Gastroesophageal sphincter (tissue), 4 donors: ENCODE measurements at places on chromosomes 13 and 19. TPM values are rescaled to one million over a fixed set of nuclear protein-coding genes. Genes with fewer than 3 reads are reported as not detected.

Gene GIPR
- total RNA-seq, result not detected

DNA sequence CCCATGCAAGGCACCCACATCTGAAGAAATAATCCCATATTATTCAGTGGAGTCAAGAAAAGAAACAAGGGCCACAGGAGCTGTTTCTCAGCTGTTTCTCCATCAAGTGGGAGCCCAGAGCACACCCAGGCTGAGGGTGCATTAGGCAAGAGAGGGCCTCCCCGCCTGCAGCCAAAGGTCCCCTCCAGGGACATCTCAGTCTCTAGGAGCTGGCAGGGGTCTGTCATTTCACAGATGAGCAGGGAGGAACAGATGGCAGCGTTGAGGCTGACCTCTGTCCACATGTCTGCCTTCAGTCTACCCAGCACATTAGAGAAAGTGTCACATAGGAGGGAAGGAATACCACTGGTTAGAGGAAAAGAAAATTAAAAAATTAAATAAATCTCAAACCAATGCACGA, 157.7 kb downstream of the ZNF536 start:
- no peaks in the 10 kb centered on the region for H3K27me3 ChIP-seq
- no peaks in the 10 kb centered on the region for H3K4me1 ChIP-seq
- H3K36me3 ChIP-seq, result no peaks in the 10 kb centered on the region
- no peak overlapping the region for H3K27ac ChIP-seq
- no peak overlapping the region for H3K4me3 ChIP-seq

- no peak overlapping the region for H3K4me3 ChIP-seq
- H3K36me3 ChIP-seq, result no peaks in the 10 kb centered on the region
- no peak for ATAC-seq
- no peaks in the 10 kb centered on the region for H3K27me3 ChIP-seq
- H3K27ac ChIP-seq, result no peak overlapping the region
These were observed 305.9 kb upstream of the SGCG start for GRCh38 chr13:22874839-22875238.

GRCh38 chr13:93714171-93714570, 487.6 kb downstream of the GPC6 start:
- no peak overlapping the region for H3K27ac ChIP-seq
- no peaks in the 10 kb centered on the region for H3K36me3 ChIP-seq
- H3K27me3 ChIP-seq, result no peaks in the 10 kb centered on the region
- ATAC-seq, result no peak
- H3K4me1 ChIP-seq, result no peaks in the 10 kb centered on the region

Gene ZNF253
- 7.0 TPM for total RNA-seq

DNA sequence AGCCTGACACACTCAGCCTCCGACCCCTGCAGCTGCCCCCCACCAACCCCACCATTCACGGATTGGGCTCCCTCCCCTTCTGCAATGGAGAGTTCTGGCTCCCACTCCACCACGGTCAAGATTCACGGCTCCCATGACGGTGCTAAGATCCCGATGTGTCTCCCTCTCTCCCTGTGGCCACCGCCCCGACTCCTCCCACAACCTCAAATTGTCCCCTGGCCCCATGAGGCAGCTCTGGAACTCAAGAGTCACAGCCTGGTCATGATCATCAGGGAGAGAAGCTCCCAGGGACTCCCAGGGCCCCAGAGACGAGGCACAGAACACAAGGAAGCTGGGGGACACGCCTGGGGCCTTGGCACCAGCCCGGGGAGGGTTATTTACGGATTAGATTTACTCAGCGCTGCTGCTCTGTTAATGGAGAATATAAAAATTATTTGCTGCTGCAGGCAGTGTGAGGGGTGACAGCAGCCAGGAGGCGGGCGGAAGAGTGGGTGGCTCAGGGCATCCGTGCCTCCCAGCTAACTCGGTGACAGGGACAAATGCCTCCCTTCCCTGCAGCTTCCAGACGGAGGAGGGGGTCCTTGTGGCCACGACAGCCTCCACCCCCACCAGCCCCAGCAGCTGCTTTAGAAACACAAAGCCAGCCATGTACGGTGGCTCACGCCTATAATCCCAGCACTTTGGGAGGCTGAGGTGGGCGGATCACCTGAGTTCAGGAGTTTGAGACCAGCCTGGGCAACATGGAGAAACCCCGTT, 184.2 kb downstream of the PTPRS start:
- H3K27me3 ChIP-seq, result no peaks in the 10 kb centered on the region
- H3K4me3 ChIP-seq, result no peak overlapping the region
- ATAC-seq, result no peak
- peaks cover 20% of the 10 kb centered on the region for H3K36me3 ChIP-seq

DNA sequence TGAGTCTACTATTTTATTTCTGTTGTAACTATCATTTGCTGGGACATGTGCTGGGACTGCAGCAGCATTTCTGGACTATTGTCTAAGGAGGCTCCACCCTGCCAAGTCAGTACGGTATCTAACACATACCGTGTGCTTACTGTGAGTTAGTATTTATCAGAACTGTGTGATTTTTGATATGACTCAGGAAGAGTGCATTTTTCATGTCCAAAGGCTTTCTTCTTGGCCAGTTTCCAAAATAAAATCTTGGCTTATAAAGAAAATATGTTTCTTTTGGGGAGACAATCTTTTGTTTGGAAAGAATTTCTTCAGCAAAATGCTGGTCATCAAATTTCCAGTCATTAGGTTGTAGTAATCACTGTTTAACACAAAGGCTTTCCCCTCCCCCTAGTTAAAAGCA, 11.6 kb downstream of the PARP4 start:
- no peak overlapping the region for H3K4me3 ChIP-seq
- H3K4me1 ChIP-seq, result peaks cover 6% of the 10 kb centered on the region
- no peak for ATAC-seq
- no peak overlapping the region for H3K27ac ChIP-seq

Gene POSTN
- total RNA-seq, result 19.0 TPM

- H3K4me1 ChIP-seq, result no peaks in the 10 kb centered on the region
- no peak overlapping the region for H3K4me3 ChIP-seq
- H3K27ac ChIP-seq, result no peak overlapping the region
- no peaks in the 10 kb centered on the region for H3K36me3 ChIP-seq
- H3K27me3 ChIP-seq, result no peaks in the 10 kb centered on the region
- ATAC-seq, result no peak
These were observed 245.2 kb downstream of the TBC1D4 start for GRCh38 chr13:75236774-75237173.

Gene FCAR
- 2.7 TPM for total RNA-seq

- H3K4me3 ChIP-seq, result no peak overlapping the region
- no peak overlapping the region for H3K27ac ChIP-seq
- no peaks in the 10 kb centered on the region for H3K4me1 ChIP-seq
- peaks cover 72% of the 10 kb centered on the region for H3K27me3 ChIP-seq
These were observed 2.8 kb upstream of the NLRP12 start for GRCh38 chr19:53826876-53827275.

DNA sequence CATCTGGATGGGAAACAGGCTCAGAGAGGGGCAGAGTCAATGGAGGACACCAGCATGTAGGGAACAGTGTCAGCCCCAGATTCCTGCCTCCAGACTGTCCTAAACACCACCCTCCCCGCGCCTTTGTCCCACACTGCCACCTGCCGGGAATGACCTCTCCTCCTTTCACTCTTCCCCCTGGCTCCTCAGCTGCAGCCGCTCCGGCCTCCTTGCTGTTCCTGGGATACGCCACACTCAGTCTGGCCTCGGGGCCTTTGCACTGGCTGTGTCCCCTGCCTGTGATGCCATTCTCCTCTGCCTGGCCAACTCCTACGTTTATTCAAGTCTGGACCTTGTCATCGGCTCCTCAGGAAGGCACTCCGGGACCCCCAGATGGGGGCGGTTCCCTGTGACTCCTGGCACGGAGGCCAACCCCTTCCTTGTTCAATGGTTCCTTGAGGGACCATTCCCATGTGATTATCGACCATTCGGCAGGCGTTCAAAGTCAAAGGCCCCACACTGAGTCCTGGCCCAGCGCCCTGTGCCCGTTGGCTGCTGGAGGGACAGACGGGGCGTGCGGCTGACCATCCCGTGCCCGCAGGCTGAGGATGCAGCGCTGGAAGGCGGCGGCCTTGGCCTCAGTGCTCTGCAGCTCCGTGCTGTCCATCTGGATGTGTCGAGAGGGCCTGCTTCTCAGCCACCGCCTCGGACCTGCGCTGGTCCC, 15.8 kb downstream of the FUT6 start:
- H3K36me3 ChIP-seq, result no peaks in the 10 kb centered on the region
- H3K4me3 ChIP-seq, result no peak overlapping the region
- H3K27me3 ChIP-seq, result peaks cover 10% of the 10 kb centered on the region
- no peak overlapping the region for H3K27ac ChIP-seq

DNA sequence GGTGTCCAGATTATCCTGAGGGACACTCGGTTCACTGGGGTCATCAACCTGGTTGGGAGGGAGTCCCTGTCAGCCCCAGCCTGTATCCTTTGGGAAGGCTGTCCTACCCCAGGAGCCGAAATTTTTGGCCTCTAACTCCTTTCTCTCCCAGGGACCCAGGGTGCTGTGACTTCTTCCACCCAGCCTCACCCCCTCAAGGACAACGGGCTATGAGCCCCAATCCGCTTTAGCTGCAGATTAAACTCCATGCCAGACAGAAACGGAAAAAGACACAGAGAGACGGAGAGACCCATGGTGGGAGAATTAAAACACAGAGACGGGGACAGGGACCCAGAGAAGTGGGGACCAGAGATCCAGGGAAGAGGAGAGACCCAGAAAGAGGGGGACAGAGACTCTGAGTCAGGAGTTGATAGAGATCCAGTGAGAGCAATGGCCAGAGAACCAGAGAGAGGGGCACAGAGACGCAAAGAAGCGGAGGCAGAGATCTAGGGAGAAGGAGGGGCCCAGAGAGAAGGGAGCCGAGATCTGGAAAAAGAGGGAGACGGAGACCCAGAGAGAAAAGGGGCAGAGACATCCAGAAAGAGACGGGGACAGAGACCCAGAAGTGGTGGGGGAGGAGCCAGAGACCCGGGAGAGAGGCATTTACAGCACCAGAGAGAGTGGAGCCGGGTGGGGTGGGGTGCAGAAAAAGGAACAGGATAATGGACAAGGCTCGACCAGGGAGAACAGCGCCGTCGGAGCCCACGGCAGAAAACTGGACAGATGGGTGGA, 703 bp downstream of the SLC17A7 start:
- peak overlapping the region; percentile 67 for H3K4me3 ChIP-seq
- H3K36me3 ChIP-seq, result no peaks in the 10 kb centered on the region
- peaks cover 5% of the 10 kb centered on the region for H3K4me1 ChIP-seq
- ATAC-seq, result no peak
- peaks cover 76% of the 10 kb centered on the region for H3K27me3 ChIP-seq
- H3K27ac ChIP-seq, result no peak overlapping the region

- H3K4me3 ChIP-seq, result no peak overlapping the region
- peaks cover 18% of the 10 kb centered on the region for H3K27me3 ChIP-seq
- no peak for ATAC-seq
- H3K27ac ChIP-seq, result no peak overlapping the region
- no peaks in the 10 kb centered on the region for H3K36me3 ChIP-seq
These were observed 8.1 kb downstream of the TMEM147 start for GRCh38 chr19:35553385-35554000.

DNA sequence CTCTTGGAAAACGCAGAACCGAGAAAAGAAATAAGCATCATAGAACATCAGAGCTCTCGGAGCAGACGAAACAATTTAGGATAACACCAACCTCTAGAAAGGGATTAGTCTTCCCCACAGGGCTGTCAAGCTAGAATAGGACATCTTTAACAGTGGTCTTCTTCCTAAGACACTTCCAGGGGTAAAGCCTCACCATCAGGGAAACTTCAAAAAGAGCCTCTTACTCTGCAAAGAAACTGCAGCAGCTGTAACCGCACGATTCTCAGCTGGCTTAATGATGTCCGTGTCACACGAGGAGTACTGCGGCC, 642 bp downstream of the ZNF571 start:
- H3K27ac ChIP-seq, result peak overlapping the region; percentile 59
- ATAC-seq, result no peak
- peaks cover 27% of the 10 kb centered on the region for H3K36me3 ChIP-seq
- no peaks in the 10 kb centered on the region for H3K27me3 ChIP-seq
- H3K4me3 ChIP-seq, result peak overlapping the region; percentile 71

DNA sequence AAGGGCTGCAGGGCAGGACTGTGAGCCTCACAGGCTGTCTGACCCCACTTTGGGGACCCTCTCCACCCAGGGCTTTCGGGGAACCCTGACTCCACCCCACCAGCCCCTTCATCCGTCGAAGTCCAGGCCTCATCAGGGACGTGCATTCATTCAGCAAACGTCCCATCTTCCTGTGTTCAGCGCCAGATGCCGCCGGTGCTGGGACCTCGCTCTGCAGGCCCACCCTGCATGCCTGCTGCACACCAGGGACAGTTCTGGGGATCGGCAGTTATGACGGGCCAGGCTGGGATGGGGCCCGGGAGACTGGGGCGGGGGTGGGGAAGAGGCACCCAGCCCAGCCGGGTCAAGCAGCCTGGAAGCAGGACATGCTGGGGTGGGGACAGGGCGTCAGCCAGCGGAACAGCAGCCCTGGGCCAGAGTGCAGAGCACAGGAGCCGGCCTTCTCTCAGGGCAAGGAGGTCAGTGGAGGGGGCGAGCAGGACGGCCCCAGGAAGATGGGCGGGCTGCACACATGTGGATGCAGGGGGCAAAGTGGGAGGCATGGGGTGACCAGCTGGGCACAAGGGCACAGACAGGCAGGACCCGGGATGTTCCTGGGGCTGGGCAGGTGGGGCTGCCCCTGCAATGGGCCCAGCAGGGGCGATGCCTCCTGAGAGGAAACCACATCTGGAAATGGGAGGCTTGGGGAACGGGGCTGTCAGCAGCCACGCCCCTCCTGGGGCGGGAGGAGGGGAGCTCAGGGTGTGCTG, 5.1 kb downstream of the GAMT start:
- no peak overlapping the region for H3K27ac ChIP-seq
- peaks cover 52% of the 10 kb centered on the region for H3K36me3 ChIP-seq
- peaks cover 19% of the 10 kb centered on the region for H3K4me1 ChIP-seq
- no peaks in the 10 kb centered on the region for H3K27me3 ChIP-seq
- ATAC-seq, result no peak

Gene KLHL1
- not detected for total RNA-seq

GRCh38 chr13:36706755-36707154, 32.9 kb downstream of the SERTM1 start:
- H3K27me3 ChIP-seq, result no peaks in the 10 kb centered on the region
- no peaks in the 10 kb centered on the region for H3K4me1 ChIP-seq
- no peaks in the 10 kb centered on the region for H3K36me3 ChIP-seq

DNA sequence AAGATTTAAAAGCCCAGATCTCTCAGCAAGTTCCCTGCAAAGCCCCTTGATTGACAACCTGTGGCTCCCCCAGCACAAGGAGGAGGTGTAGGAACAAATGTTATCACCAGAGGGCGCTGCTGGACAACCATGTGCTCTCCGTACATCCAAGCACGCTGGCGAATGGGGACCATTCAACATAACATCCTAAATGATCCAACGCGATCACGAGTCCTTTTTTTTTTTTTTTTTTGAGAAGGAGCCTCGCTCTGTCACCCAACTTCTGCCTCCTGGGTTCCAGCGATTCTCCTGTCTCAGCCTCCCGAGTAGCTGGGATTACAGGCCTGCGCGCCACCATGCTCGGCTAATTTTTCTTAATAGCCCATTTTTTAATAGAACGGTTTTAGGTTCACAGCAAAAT, 52.0 kb downstream of the NWD1 start:
- no peaks in the 10 kb centered on the region for H3K36me3 ChIP-seq
- H3K4me3 ChIP-seq, result no peak overlapping the region
- no peaks in the 10 kb centered on the region for H3K4me1 ChIP-seq
- no peak overlapping the region for H3K27ac ChIP-seq

Gene CGB8
- not detected for total RNA-seq

Gene C19orf38
- total RNA-seq, result 0.89 TPM

Gene GET3
- total RNA-seq, result 58.2 TPM

Gene KLK7
- total RNA-seq, result 16.7 TPM

Gene RNF113B
- not detected for total RNA-seq
